Caki2 (cell line): ENCODE measurements at places on chromosomes 4 and X. TPM values are rescaled to one million over a fixed set of nuclear protein-coding genes. Genes with fewer than 3 reads are reported as not detected.

Gene BMP3
- not detected in 2 replicates for total RNA-seq

Gene P2RY10
- not detected in 2 replicates for total RNA-seq

Gene ADH6
- total RNA-seq: not detected in 2 replicates

- peak; percentile 14 for DNase-seq
Observed at GRCh38 chr4:182147391-182147790, 95.8 kb upstream of the TENM3 start.

GRCh38 chrX:30060718-30061117 is 154.6 kb upstream of the MAGEB2 start:
- no peak for DNase-seq

Gene AREG
- 20.6 and 30.6 TPM in 2 replicates for total RNA-seq

Gene FRMD7
- not detected in 2 replicates for total RNA-seq

- DNase-seq: peak; percentile 29
Observed at GRCh38 chr4:13980317-13981310, 353.1 kb upstream of the BOD1L1 start.

DNA sequence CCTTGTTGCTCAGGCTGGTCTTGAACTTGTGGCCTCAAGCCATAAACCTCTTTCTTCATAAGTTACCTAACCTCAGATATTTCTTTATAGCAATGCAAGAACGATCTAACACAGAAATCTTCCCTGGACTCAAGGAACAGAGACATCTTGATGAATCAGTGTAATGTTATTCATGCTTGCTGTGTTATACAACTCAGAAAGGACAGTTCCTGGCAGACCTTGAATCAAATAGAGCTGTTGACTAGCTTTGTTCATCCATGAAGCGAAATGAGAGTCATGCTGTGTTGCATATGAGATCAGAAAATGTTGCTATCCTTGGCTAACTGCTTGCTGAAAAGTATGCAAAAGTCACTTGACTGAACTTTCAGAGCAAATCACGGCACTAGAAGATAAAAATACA is 72.6 kb upstream of the ARHGAP24 start:
- DNase-seq: no peak

Gene NXF2B
- not detected in 2 replicates for total RNA-seq

- DNase-seq: no peak
Observed at GRCh38 chrX:122790376-122791095, 393.5 kb upstream of the GRIA3 start.

Gene RAP2C
- 10.0 and 12.0 TPM in 2 replicates for total RNA-seq

DNA sequence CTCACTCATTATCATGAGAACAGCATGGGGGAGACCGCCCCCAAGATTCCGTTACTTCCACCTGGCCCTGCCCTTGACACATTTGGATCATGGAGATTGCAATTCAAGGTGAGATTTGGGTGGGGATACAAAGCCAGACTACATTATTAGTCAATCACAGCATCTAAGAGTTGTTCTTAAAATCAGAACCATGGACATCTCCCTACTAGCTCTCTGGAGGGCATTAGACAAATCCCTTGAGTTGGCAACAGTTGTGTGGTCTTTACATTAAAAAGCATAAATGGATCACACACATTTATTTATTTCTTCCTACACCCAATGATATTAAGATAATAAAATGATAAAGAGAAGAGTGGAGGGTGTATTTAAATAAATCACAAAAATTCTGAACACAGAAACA is 262.8 kb upstream of the VCX start:
- DNase-seq: no peak

Gene RRH
- not detected in 2 replicates for total RNA-seq

- no peak for DNase-seq
Observed at GRCh38 chrX:142095651-142096245, 109.3 kb downstream of the MAGEC2 start.

Gene MAGIX
- 1.7 and 7.6 TPM in 2 replicates for total RNA-seq

Gene TIMP1
- total RNA-seq: 62.4 and 101 TPM in 2 replicates

DNA sequence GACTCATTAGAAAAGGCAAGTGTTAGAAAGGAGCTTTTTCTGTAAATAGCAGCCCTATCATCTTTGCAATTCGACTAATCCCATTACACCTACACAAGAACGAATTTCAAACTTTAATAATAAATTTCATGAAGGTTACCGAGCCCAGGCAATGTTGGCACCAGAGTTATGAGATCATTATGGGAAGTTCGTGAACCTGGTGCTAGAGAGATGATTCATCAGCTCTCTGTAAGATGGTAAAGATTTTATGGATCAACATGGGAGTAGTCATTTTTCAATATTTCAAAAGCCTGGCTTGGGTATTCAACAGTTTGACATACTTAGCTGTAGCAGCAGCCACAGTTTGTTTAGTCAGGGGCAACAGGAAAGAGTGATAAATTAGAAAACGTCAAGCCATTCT is 35.8 kb downstream of the AMELX start:
- no peak for DNase-seq

- no peak for DNase-seq
Observed at GRCh38 chr4:2069161-2069971, 10.2 kb downstream of the NAT8L start.

- no peak for DNase-seq
Observed at GRCh38 chrX:53595266-53595810, 91.2 kb downstream of the HUWE1 start.

- DNase-seq: no peak
Observed at GRCh38 chrX:15929194-15929593, 74.6 kb upstream of the AP1S2 start.

Gene PLAC8
- not detected in 2 replicates for total RNA-seq

Gene MAGEA6
- not detected in 2 replicates for total RNA-seq

Gene FOXR2
- total RNA-seq: not detected in 2 replicates

GRCh38 chrX:38570396-38570795 is 9.1 kb downstream of the TSPAN7 start:
- no peak for DNase-seq

GRCh38 chr4:22719218-22719617 is 26.5 kb downstream of the GBA3 start:
- no peak for DNase-seq

GRCh38 chrX:152932598-152933175 is 34.8 kb downstream of the ZNF185 start:
- no peak for DNase-seq

DNA sequence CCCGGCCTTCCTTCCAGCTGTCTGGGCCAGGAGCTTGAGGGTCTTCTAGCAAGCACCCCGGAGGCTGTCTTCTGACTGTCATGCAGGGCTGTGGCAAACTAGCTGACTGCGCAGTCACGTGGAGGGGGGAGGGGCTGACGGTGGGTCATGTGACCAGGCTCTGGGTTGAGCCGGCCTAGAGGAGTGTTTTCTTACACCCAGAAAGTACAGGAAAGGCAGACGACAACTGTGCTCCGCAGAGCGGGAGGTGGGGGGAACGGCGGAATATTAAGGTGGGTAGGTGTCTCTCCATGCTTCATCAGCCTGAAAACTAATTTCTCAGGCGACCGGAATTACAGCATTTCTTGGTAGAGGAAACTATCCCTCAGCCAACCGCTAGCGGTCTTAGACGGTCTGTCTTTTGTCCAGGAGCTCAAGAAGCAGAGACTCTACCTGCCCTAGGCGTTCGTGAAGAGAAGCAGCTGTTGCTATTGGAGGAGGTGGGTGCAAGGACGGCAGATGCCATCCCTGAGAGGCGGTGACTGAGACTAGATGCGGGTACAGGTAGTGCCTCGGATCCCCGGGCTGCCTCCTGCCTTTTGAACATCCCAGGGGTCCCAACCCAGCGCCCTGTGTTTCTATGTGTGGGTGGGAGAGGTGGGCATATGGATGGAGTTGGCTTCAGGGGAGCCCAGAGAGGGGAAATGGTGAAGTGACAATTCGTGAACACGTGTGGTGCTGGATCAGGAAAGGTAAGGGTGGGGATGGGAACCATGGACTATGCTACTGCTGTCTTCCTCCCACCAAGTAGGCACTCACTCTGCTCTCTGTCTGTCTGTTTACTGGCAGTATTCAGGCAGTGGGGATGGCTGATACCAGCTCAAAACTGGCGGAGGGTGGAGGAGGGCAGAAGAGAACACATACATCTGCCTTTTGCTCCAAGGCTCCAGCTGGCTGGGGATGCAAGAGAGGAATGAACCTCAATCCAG is 8.8 kb downstream of the GPRASP1 start:
- peak; percentile 73 for DNase-seq

DNA sequence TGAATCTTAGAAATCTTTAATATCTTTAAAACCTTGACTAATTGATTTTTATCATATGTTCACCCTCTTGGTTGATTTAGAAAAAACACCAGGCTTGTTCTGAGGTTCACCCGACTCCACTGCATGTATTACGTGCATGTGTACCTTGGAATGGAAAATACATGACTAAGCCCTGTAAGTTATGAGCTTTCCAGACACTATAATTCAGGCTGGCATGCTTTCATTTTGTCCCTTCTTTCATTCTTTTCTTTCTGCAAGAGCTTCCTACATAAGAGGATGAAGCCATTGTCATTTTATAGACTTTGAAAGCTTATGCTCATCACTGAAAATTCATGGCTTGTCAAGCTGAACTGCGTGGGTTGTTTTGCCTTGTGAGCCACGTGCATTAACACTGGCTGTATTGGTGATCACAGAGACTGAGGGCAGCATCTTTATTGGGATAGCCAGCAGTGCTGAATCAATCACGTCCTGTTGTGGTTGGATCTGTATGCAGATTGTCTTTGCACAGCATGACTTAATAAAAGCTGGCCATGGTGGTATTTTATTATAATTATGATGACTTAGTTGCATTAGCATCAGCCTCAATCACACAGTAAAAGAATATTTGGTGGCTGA is 141.9 kb downstream of the SLIT2 start:
- DNase-seq: no peak

GRCh38 chr4:138007572-138007971 is 234.6 kb downstream of the SLC7A11 start:
- DNase-seq: no peak

DNA sequence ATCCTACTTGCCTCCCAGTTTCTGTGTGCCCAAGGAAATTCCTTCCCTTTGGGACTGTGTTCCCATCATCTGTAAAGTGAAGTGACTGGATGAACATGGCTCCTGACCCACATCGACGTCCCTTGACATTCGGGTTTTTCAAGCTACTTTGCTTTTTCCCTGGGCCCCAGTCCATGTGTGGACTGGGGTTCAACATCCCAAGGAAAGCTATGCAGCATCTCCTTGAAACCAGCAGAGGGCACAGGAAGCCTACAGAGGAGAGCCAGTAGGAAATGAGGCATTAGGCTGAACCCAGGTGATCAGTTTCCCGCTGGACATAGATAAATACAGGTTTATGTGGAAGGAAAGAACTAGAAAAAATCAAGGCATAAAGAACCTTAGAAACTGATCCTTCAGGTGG is 145.1 kb upstream of the ARHGEF9 start:
- no peak for DNase-seq

DNA sequence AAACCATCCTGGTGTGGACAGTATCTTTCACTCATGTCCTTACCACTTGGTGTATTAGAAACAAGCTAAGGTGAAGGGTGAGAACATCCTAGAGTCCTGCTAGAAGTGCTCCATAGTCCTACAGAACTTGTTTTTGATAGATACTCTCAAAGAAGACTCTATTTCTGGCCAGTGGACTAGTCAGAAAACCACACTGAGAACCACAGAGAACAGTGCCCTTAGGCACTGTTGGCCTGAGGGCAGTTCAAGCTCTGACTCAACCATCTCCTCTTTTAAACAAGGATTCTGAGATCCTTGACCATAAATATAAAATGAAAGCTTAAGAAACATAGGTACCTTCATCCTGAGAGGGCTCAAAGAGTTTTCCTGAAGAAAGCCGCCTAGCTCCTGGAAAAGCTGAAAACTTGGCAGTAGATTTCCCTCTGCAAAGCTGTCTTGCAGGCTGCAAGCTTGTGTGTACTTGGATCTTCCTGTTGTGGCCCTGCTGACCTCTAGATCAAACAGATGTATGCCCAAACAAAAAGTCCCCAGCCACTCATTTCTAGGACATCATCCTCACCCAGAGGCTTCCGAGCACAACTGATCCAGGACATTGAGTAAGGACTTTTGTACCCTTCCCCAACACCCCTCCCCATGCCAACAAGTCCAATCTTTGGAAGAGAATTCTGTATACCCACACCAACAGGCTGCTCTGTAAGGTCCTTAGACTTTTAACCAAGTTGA is 111.6 kb upstream of the CXCL13 start:
- no peak for DNase-seq

DNA sequence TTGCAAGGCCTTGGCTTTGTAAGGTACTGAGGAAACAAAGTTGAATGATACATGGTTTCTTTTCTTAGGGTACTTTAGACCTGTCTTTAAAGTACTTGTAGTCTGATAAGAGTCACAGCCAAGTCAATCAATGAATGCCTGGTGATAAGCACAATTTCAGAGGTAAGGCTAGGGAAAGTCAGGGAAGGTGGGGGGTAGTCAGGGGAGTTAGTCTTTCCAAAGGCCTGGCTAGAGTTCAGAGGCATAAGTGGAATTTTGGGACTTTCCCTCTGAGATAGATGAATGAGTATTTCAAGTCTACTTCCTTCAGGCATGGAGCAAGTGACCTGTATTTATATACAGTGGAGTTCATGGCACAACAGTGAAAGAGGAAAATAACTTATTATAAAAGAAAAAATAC is 78.3 kb downstream of the SLC4A4 start:
- peak; percentile 12 for DNase-seq

Gene SERPINA7
- not detected in 2 replicates for total RNA-seq

DNA sequence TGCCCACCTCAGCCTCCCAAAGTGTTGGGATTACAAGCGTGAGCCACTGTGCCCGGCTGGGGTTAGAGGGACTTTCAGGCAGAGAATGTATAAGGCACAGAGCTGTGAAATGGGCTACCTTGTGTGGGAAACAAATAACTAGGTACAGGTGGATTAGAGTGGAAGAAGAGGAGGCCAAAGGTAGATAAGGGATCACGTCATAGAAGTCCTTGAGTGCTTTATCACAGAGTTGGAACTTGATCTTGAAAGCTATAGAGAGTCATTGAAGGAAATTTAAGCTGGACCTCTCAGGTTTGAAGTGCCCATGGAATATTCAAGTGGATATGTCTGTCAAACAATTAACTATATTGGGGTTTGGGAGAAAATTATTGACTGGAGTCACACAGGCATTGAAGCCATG is 8.4 kb downstream of the N4BP2 start:
- DNase-seq: no peak

DNA sequence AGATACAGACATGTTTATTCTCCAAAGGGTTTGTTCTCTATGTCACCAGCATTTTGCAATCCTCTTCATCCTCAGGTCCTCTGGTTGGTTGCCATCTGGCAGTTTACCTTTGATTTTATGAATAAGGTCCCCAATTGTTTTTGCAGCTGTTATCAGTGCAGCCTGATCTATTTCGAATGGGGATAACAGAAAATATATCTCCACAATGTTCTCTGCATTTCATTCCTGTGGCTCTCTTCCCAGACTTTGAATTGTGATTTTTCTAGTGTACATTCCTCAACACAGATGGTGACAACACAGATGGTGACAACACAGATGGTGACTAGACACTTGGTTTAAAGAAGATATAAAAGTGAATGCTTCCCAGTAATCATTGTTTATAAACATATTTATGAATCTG is 74.1 kb downstream of the FBXO8 start:
- DNase-seq: no peak

DNA sequence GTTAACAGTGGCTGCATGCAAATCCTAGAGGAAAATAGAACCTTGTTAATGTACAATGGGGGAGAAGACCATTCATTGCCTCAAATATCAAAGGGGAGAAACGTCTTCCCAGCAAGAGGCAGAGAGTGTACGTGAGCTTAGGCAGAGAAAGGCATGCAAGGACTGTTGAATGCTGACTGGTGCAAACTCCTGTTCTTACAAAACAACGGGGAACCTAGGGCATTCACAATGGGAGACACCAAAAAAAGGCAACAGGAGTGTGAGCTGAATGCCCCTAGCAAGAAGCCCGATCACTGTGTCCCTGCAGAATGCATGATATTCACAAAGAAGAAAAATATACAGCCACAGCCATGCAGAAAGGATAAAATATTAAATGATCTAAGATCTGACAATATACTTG is 184.9 kb downstream of the NSUN7 start:
- no peak for DNase-seq
